CD8-positive, alpha-beta memory T cell (primary cell): ENCODE measurements at places on chromosomes 6 and 20. TPM values are rescaled to one million over a fixed set of nuclear protein-coding genes. Genes with fewer than 3 reads are reported as not detected.

DNA sequence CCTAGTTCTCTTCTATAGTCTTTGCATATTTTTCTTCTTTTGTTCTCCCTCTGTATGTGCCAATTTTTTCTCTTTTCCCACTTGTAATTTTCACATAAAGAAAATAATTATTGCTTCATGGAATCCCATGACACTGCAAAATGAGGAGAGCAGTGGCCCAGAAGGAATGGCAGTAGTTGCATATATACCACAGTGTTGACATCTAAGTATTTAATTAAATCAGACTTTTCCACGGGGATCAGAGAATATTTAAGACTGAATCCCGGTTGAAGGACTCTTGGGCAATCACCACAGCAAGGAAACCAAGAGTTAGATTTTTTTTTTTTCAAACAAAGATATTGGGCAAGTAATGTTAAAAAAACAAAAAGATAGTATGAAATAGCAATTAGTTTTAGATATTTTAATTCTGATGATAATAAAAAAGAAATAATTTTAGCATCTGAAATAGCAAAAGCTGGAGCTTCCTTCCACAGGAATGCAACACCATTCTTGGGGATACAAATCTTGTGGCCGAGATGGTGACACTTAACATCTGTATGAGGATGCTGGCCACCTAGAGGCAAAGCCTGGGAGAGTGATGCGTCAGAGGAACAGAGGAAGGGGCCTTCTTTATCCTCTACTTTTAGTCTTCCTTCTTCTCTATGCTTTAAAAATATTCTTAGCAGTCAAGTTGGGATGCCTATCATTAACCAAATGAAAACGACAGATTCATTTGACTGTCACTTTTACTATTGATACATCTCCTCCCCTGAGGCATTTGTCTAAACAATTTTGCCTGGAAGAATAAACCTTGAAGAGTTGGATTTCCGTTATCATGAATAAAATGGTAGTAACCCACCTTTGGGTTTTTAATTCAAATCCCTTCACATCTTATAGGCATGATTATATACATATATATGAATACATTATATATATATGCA lies 356.2 kb downstream of the GJA1 start:
- H3K4me1 ChIP-seq, result no peaks in the 10 kb centered on the region
- H3K27me3 ChIP-seq, result no peaks in the 10 kb centered on the region
- no peak overlapping the region for H3K27ac ChIP-seq

DNA sequence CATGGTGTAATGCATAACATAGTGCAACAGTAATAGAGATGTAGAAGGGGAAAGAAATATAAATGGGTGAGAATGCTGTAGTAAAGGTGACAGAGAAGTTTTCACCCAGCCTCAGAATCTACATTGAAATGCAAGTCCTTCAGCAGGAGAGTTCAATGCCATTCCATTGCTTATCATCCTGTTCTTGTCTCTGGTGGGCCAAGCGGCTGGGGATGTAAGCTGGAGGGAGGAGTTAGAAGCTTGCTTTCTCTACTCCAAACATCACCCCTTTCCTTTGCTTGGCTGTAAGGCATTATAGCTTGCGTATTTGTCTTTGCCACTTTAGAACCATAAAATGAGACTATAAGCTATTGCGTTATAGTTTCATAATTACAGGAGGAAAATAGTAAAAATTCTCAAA lies 2.2 kb upstream of the FUT9 start:
- no peaks in the 10 kb centered on the region for H3K36me3 ChIP-seq
- H3K27me3 ChIP-seq, result no peaks in the 10 kb centered on the region
- no peak overlapping the region for H3K4me3 ChIP-seq

DNA sequence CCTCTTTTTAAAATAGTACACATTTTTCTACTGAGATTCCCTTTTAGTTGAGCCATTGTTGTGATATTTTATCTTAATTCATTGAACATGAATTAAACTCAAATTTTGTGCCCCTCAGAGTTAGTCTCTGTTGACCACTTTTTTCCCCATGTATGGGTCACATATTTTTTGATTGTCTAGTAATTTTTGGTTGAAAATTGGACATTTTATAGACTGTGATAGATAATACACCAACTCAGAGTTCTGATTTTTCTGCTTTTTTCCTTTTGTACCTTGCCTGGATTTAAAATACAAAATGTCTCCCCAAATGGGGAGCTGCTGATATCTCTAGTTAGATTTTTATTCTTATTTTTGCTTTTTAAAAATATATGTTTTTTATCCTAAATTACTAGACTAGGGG lies 291.8 kb upstream of the CITED2 start:
- no peak overlapping the region for H3K4me3 ChIP-seq
- no peaks in the 10 kb centered on the region for H3K36me3 ChIP-seq
- H3K27me3 ChIP-seq, result no peaks in the 10 kb centered on the region

Gene ABHD16B
- total RNA-seq, result not detected

DNA sequence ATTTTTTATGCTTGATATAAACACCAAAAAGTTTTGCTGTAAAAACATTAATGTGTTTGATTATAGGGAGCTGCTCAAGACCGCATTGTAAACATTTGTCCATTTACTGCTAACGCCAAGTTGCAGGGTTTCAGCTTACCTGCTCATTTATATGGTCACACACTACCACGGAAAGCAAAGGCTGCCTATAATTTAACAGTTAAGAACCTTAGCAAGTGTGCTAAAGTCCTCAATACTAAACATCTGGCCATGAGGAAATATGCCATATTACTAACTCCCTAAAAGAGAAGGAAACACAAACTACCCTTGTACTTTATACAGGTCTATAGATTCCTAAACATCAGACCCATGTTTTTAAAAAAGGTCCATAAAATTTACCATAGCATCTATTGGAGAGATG lies 129.5 kb downstream of the ASCC3 start:
- no peak overlapping the region for H3K27ac ChIP-seq
- no peaks in the 10 kb centered on the region for H3K27me3 ChIP-seq
- H3K36me3 ChIP-seq, result no peaks in the 10 kb centered on the region

Gene SCRT2
- total RNA-seq, result not detected

DNA sequence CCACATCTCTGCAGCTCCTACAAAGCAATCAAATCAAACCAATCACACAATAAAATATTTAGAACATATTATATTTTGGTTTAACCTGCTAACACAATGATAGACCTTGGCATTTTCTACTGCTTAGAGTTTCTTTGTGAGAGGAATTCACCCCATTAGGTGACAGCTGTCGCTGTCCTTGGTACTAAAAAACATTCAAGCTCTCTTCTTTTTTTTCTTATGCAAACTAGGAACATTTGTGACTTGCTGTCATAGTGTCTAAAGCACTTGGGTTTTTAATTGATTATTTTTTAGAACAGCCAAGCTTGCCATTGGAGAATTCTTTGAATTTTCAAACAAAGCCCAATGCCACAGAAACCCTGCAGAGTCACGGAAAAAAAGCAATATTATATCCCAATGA lies 46.4 kb downstream of the CNR1 start:
- DNase-seq, result no peak
- no peak overlapping the region for H3K4me3 ChIP-seq
- H3K36me3 ChIP-seq, result no peaks in the 10 kb centered on the region
- no peaks in the 10 kb centered on the region for H3K27me3 ChIP-seq
- no peak overlapping the region for H3K27ac ChIP-seq

GRCh38 chr6:28765978-28766351 lies 157.8 kb downstream of the TRIM27 start:
- no peak overlapping the region for H3K27ac ChIP-seq
- no peaks in the 10 kb centered on the region for H3K36me3 ChIP-seq
- DNase-seq, result no peak

DNA sequence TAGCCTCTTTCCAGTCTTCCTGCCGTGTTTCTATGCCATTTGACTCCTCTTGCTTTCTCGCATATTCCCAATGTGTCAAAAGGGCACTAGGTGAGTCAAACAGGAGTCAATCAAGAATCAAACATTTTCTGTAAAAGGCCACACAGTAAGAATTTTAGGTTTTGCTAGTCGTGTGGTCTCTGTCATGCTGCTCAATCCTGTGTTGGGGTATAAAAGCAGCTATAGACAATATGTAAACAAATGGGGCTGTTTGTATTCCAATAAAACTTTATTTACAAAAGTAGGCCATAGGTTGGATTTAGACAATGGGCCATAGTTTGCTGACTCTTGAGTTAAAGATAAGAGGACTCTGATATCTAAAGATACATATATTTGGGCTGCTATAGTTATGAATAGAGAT lies 235.4 kb upstream of the BTBD3 start:
- no peaks in the 10 kb centered on the region for H3K27me3 ChIP-seq
- H3K36me3 ChIP-seq, result no peaks in the 10 kb centered on the region
- DNase-seq, result no peak

Gene PLAGL2
- total RNA-seq, result 121 TPM

- no peak for DNase-seq
- no peaks in the 10 kb centered on the region for H3K36me3 ChIP-seq
- H3K27ac ChIP-seq, result no peak overlapping the region
These were observed 60.2 kb upstream of the GATA5 start for GRCh38 chr20:62535964-62536363.

DNA sequence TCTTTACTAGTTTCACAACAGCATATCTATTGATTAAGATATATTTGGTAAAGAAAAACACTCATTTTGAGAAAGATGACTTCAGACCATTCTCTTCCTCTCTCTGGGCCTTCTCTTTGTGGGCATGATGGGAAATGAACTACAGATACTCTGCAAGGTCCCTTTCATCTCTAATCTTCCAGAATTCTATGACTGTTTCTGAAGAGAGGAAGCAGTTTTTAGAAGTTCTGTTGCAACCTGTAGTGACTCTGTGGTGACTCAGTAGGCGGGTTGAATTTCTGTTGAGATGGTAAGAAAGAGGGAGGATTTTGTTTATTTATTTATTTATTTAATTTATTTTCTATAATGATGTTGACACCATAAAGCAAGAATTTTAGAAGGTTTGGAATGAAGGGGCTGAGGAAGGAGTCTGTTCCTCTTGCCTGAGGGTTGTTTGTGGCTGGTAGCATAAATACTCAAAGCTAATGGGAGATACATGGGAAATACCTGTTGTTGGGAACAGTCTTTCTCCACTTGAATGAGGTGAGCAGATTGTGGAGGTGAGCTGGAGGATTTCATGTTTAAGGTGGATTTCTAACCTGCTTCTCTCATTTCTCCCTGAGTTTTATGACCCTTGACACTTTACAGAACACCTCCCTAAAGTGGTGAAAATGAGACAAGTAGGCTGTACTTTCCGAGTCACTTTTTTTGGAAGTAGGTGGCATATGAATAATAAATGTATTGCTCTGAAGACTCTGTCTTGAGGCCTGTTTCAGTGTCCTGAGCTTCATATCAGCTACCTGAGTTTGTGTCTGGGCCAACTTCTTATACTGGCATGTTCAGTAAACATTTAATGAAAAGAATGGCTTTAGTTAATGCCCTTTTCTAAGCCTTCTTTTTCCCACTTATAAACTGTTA lies 15.0 kb downstream of the ACSS2 start:
- H3K36me3 ChIP-seq, result peaks cover 3% of the 10 kb centered on the region
- H3K4me1 ChIP-seq, result peaks cover 15% of the 10 kb centered on the region
- H3K4me3 ChIP-seq, result no peak overlapping the region
- H3K27ac ChIP-seq, result no peak overlapping the region
- no peak for DNase-seq

Gene VGLL2
- not detected for total RNA-seq

GRCh38 chr20:37688093-37688492 lies 5.7 kb upstream of the CTNNBL1 start:
- H3K27ac ChIP-seq, result no peak overlapping the region
- no peak overlapping the region for H3K4me3 ChIP-seq
- no peaks in the 10 kb centered on the region for H3K36me3 ChIP-seq
- H3K27me3 ChIP-seq, result peaks cover 10% of the 10 kb centered on the region
- DNase-seq, result no peak
- no peaks in the 10 kb centered on the region for H3K4me1 ChIP-seq

GRCh38 chr6:119066517-119066916 lies 11.9 kb downstream of the FAM184A start:
- H3K4me1 ChIP-seq, result no peaks in the 10 kb centered on the region
- no peak overlapping the region for H3K27ac ChIP-seq
- H3K36me3 ChIP-seq, result no peaks in the 10 kb centered on the region
- DNase-seq, result no peak
- no peak overlapping the region for H3K4me3 ChIP-seq

DNA sequence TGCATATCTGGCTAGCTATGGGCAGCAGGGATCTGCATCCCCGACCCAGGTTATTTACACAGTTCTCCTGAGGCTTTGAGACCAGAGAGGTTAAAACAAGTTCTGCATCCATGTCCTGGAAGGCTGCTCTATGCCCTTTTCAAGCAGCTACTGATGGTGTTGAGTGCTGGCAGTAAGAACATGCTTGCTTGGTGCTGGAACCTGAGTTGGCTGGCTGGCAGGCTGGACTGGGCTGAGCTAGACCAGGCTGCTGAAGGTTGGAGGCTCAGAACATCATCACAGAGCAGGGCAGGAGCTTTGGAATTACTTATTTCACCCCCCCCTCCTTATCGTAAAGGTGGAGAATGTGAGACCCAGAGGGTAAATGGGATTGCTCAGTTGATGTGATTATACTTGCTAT lies 16.9 kb upstream of the LRFN2 start:
- no peaks in the 10 kb centered on the region for H3K27me3 ChIP-seq
- no peak for DNase-seq
- H3K36me3 ChIP-seq, result no peaks in the 10 kb centered on the region

Gene HLA-DQA1
- total RNA-seq, result 22.2 TPM

Gene ARMC2
- total RNA-seq, result 6.7 TPM

GRCh38 chr6:31736021-31736767 lies at the start of gene CLIC1:
Gene CLIC1, minus strand, starts transcription at chr6:31736530. Its CDS starts 230 bp downstream, at chr6:31736300.
- peaks cover 57% of the 10 kb centered on the region for H3K4me1 ChIP-seq
- H3K27me3 ChIP-seq, result no peaks in the 10 kb centered on the region
- DNase-seq, result peak; percentile 63
- H3K4me3 ChIP-seq, result peak within 1 kb of the TSS; percentile 97
- peaks cover 23% of the 10 kb centered on the region for H3K36me3 ChIP-seq

Gene TBX18
- not detected for total RNA-seq

GRCh38 chr20:7696311-7696710 lies 243.9 kb downstream of the HAO1 start:
- no peaks in the 10 kb centered on the region for H3K27me3 ChIP-seq
- H3K36me3 ChIP-seq, result no peaks in the 10 kb centered on the region
- no peak overlapping the region for H3K27ac ChIP-seq
- H3K4me3 ChIP-seq, result no peak overlapping the region

DNA sequence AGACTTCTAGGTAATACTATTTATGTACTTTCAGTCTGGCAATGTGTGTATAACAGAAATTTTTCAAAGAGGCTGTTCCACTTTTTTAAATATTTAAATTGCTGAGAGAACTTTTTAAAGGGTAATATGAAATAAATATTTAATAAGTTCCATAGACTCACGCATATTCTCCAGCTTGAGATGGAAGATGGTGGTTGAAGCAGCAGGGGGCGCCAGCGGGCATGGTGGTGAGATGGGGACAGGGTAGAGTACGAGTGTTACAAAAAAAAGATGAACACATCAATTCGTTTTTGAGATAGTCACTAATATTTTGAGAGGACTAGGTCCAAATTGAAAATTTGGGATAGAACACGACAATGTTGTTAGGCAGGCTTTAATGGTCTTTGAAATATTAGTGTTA lies 68.4 kb downstream of the RSPO3 start:
- peak; percentile 4 for DNase-seq
- no peak overlapping the region for H3K4me3 ChIP-seq
- no peaks in the 10 kb centered on the region for H3K27me3 ChIP-seq
- no peaks in the 10 kb centered on the region for H3K36me3 ChIP-seq
